ENCODE measurements at places on chromosomes 16 and 17. TPM values are rescaled to one million over a fixed set of nuclear protein-coding genes. Genes with fewer than 3 reads are reported as not detected.

The OR1F1 gene
- not detected for total RNA-seq

The PITPNM3 gene
- 0.74 TPM for total RNA-seq

GRCh38 chr17:43543300-43543699 lies 2.8 kb downstream of the ETV4 start:
- no peak for DNase-seq

DNA sequence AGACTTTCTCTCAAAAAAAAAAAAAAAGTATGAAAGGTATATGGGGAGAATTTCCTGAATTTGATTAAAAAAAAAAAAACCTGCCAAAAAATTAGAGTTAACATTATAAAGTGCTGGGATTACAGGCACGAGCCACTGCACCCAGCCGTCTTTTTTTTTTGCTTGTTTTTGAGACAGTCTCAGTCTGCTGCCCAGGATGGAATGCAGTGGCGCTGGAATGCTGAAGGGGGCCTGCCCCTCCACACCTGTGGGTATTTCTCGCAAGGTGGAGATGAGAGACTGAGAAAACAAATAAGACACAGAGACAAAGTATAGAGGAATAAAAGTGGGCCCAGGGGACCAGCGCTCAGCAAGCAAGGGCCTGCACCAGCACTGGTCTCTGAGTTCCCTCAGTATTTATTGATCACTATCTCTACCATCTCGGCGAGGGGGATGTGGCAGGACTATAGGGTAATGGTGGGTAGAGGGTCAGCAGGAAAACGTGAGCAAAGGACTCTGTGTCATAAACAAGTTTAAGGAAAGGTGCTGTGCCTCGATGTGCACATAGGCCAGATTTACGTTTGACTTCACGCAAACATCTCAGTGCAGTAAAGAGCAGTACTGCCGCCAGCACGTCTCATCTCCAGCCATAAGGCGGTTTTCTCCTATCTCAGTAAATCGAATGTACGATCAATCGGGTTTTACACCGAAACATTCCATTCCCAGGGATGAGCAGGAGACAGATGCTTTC lies 117.2 kb downstream of the GOSR1 start:
- DNase-seq: no peak

GRCh38 chr17:14813649-14814370 lies 451.3 kb downstream of the PMP22 start:
- peak; percentile 15 for DNase-seq

DNA sequence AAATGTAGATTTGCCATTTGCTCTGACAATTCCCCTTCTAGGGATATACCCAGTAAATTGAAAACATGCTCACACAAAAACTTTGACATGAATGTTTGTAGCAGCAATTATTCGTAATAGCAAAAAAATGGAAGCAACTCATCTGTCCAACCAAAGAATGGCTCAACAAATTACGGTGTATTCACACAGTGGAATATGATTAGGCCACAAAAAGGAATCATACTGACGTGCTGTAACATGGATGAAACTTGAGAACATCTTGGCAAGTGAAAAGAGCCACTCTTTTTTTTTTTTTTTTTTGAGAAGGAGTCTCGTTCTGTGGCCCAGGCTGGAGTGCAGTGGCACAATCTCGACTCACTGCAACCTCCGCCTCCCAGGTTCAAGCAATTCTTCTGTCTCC lies 24.1 kb upstream of the SPNS3 start:
- no peak for DNase-seq

The PLA2G15 gene
- total RNA-seq: 8.0 TPM

GRCh38 chr17:14753383-14753782 lies 452.5 kb downstream of the HS3ST3B1 start:
- no peak for DNase-seq

All from naive thymus-derived CD8-positive, alpha-beta T cell (primary cell).